ENCODE measurements at places on chromosomes 7 and 10.

GRCh38 chr10:4201866-4202825 is 417.1 kb upstream of the KLF6 start:
- no peak for DNase-seq

GRCh38 chr7:96004578-96004977 is 232.2 kb downstream of the DYNC1I1 start:
- no peak for DNase-seq

- no peak for DNase-seq
Measured at GRCh38 chr10:35598379-35598778, 6.8 kb upstream of the GJD4 start.

DNA sequence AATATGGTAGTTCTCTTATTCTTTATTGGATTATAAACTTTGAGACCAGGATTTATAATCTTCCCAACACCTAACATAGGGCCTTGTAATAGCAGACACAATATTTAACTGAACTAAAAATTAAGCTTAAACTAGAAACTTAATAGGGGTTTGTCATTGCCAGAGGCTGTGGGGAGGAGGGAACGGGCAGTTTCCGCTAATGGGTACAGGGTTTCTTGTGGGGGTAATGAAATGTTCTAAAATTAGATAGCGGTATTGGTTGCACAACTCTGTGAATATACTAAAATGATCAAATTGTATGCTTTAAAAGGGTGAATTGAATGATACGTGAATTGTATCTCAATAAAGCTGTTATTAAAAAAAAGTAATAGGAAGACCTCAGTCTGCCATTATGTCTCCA is 45.4 kb downstream of the NT5C2 start:
- DNase-seq = no peak

DNA sequence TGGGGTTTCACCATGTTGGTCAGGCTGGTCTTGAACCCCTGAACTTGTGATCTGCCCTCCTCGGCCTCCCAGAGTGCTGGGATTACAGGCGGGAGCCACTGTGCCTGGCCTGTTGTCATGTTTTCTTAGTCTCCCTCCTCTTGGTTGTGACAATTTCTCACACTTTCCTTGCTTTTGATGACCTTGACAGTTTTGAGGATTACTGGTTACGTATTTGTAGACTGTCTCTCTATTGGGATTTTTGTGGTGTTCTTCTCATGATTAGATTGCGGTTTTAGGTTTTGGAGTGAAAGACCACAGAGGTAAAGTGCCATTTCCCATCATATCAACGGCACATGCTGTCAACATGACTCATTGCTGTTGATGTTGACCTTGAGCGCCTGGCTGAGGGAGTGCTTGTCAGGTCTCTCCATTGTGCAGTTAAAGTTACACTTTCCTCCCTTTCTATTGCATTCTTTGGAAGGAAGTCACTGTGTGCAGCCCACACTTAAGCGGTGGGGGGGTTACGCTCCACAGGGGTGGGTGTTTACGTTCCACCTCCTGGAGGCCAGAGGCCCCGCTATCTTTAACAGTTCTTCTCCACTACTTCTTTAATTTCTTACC is 10.8 kb downstream of the NEURL1 start:
- no peak for DNase-seq

- DNase-seq = no peak
Measured at GRCh38 chr10:128985036-128985435, 482.0 kb upstream of the MGMT start.

GRCh38 chr10:60934215-60935175 is 9.5 kb downstream of the RHOBTB1 start:
- no peak for DNase-seq

- DNase-seq = no peak
Measured at GRCh38 chr7:25845464-25845863, 306.5 kb upstream of the NFE2L3 start.

GRCh38 chr7:78197447-78197846 is 398.9 kb downstream of the PHTF2 start:
- no peak for DNase-seq

GRCh38 chr10:34094146-34094696 is 720.9 kb downstream of the PARD3 start:
- no peak for DNase-seq

- no peak for DNase-seq
Measured at GRCh38 chr7:157892751-157893523, 556.1 kb downstream of the DNAJB6 start.

GRCh38 chr10:84798312-84798711 is 469.9 kb downstream of the CCSER2 start:
- DNase-seq = no peak

DNA sequence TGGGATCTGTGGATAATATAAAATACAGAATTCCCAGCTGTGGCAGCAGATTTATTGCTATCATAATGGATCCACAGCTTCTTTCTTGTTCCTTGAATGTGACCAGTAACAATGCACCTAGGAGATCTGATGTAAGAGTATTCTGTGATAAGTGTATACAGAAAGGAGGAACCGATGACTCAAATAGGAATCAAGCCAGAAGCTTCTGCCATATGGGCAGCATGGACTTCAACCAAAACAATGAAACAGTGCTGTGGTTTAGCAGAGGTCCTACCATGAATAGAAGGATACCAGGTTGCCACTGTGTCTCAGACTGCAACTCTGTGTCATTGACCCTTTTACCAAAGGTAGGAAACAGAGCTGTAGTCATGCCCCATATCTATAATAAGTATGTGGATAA is 81.8 kb downstream of the PTPRZ1 start:
- DNase-seq = no peak

- DNase-seq = no peak
Measured at GRCh38 chr7:47999413-47999812, 20.0 kb upstream of the HUS1 start.

GRCh38 chr7:29605671-29606070 is 42.0 kb downstream of the PRR15 start:
- no peak for DNase-seq

GRCh38 chr10:129274748-129275474 is 192.1 kb upstream of the MGMT start:
- no peak for DNase-seq

DNA sequence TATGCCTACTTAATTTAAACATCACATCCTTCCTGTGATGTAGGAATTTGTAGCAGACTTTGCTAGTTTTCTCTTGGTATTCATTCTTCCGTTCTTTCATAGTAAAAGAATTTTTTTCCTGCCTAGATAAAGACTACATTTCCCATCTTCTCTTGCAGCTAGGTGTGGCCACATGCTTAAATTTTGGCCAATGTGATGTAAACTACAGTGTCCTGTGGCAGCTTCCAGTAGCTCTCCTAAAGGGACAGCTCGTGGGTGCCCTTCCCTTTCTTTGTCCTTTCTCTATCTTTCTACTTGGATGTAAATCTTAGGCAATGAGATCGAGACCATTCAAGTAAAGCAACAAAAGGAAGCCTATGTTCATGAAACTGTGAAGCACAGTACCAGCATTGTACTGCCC is 58.6 kb downstream of the ASAH2B start:
- DNase-seq = no peak

GRCh38 chr7:94414980-94415379 is 20.3 kb downstream of the COL1A2 start:
- DNase-seq = no peak

Measured in NCI-H2081 treated with DMSO at 0.1 percent for 48 hours (cell line).